Right ventricle myocardium inferior (tissue), 1 donor: ENCODE measurements at places on chromosomes 6 and 20. TPM values are rescaled to one million over a fixed set of nuclear protein-coding genes. Genes with fewer than 3 reads are reported as not detected.
A peak's percentile ranks its signal among the peaks of the same experiment; 100 is the strongest.

DNA sequence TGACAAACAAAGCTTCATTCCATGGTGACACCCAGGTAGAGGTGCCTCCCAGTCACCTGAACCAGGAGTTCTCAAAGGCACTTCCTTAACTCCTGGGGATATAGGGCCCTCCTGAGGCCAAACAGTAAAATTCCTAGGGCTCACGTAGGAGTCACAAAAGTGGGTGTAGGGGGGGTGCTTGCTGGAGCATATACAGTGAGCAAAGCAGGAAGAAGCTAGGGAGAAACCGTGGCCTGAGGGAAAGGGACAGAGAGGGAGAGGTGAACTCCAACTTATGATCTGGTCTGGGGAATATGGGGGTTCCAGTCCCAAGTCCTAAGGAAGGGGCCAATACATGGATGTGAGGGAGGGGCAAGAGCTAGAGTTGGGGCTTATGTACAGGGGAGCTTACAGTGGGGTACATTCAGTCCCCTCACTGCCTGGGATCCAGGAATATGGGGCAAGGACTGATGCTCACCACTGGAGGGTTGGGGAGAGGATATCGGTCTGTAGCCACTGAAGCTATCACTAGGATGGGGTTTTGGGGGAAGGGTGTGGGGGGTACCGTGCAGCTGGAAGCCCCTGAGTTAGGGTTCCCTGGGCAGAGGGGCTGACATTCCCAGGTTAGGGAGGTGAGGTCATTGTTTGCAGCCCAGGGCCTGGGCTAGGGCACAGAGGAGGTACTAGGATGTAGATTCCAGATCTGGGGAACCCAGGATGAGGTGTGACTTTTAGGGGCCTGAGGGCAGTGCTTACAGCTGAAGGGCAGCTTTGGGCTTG, 950 bp downstream of the PEDS1 start:
- DNase-seq: no peak

DNA sequence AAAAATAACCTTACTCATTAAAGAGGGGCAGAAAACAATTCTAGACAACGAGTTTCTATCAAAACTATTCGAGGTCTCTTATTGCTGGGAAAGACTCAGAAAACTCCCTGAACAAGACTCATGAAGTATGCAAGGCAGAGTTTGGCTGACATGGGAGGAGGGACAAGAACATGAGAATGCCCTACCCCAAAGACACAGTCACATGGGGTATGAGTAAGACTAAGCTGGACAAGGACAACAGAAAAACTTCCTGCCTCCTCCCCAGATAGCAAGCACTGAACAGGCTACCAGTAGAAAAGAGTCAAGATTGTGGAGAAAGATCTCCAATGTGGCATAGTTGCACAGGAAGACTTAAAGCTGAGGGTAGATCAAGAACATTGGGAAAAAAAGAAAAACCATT, 39.7 kb upstream of the PHIP start:
- DNase-seq: no peak

- no peak for DNase-seq
Observed at GRCh38 chr6:136383268-136383937, 93.8 kb upstream of the BCLAF1 start.

DNA sequence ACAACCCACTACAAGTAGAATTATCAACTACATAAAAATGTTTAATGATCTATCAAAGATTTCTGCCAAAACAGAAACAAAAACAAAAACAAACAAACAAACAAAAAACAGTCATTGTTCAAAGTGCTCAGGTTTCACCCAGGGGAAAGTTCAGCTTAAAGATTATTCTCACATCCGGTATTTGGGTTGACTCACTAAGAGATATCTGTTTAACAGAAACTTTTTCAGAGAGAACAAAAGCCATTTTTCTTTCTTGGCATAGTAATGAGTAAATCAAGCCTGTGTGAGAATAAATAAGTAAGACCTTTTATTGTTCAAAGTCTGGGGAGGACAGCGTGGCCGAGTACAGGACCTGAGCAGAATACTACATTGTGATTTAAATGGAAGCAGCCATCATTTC, 143.6 kb downstream of the RCAN2 start:
- DNase-seq: no peak

- peak; percentile 65 for DNase-seq
Observed at GRCh38 chr6:31765910-31766794, 3.7 kb downstream of the SAPCD1 start.

DNA sequence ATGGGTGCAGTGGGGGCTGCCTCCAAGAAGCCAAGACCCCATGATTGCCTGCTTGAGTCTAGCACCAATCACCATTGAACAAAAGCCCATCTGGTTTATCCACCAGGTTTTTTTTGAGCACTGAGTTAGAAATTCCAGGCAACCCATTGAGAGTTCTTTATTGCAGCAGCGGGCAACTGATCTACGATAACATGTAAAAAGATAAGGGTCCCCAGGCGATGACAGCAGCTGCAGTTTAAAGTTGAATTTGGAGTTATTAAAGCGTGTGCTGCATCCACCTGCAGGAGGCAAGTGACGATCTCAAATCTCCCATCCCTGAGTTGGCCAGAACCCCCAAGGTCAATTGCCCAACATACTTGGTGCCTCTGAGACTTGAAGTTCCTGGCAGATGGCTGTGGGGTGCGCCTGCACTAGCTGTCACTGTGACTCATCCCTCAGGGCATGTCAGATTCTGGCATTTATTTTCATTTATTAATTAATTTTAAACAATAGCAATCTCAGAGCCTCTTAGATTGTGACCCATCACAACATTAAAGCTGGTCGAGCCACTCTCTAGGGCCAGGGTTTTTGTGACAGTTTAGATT, 290.4 kb upstream of the SULF2 start:
- DNase-seq: no peak

GRCh38 chr6:150008588-150008987, 16.7 kb downstream of the RAET1L start:
- no peak for DNase-seq

GRCh38 chr6:34615574-34616226, 59.6 kb upstream of the SPDEF start:
- no peak for DNase-seq

DNA sequence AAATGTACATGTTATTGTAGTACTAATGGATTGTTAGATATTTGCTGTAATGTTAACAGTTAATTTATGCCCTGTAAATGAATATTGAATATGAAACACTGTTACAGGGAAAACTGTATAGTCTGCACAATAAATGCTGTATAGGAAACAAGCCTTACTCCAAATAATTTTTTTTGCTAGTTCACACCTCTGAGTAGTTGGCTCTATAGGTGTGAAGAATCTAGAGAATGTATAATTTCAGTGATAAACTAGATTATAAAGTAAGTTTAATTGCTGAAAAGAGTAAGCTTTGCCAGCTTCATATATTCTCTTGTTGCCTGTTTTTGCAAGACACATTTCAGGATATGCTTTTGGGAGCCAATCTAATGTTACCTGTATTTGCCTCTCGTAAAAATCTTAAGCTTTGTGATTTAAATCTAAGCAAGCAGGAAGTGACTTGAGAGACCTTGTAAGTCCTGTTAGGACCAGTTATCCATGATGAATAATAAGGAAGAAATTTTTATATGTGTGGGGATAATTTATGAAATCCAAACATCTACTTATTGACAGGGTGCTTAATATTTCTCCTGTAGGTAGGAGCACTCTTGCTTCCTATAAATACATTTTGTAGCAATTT, 232.4 kb downstream of the ZFAND3 start:
- no peak for DNase-seq

DNA sequence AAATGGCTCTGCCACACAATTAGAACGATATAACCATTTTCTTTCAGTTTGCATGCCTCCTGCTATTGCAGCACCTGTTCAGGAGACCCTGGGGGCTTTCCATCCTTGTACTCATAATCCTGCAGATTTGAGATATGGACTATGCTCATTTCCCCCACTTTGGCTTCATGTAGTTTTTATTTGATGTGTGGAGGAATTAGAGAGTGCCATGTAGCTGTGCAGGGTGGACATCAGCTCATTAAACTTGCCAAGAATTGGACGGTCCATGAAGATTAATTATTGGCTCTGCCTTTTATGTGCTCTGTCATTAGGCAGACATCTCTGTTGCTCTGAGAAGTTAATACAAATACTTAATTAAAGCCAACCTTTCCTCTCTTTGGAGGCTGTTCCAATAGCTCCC, 66.2 kb upstream of the CD83 start:
- DNase-seq: no peak

Gene TTK
- total RNA-seq: 0.43 TPM

Gene PI16
- total RNA-seq: 15.1 TPM

Gene TMEM217
- 0.30 TPM for total RNA-seq
